IgD-negative memory B cell (primary cell): ENCODE measurements at places on chromosomes 7 and 10. TPM values are rescaled to one million over a fixed set of nuclear protein-coding genes. Genes with fewer than 3 reads are reported as not detected.

Gene CCSER2
- 41.3 TPM for polyA plus RNA-seq

Gene PALD1
- 0.08 TPM for polyA plus RNA-seq

Gene SFXN2
- 6.4 TPM for polyA plus RNA-seq

Gene MCM7
- polyA plus RNA-seq = 33.4 TPM

Gene ATP6V0A4
- polyA plus RNA-seq = not detected

Gene DYDC2
- polyA plus RNA-seq = not detected

Gene TRIM56
- polyA plus RNA-seq = 15.0 TPM

Gene MRC1
- polyA plus RNA-seq = not detected

Gene HTR5A
- polyA plus RNA-seq = not detected

Gene EIF3B
- 84.4 TPM for polyA plus RNA-seq

Gene TSPAN12
- polyA plus RNA-seq = not detected

Gene TDRD1
- polyA plus RNA-seq = not detected

Gene SEMA3D
- polyA plus RNA-seq = not detected

Gene RAPGEF5
- polyA plus RNA-seq = 1.2 TPM

Gene LGI1
- polyA plus RNA-seq = not detected

Gene METTL27
- polyA plus RNA-seq = not detected

Gene DGKI
- not detected for polyA plus RNA-seq

Gene R3HCC1L
- polyA plus RNA-seq = 15.1 TPM

Gene PSD
- polyA plus RNA-seq = 2.8 TPM

Gene EBF3
- not detected for polyA plus RNA-seq

Gene FGFBP3
- 2.2 TPM for polyA plus RNA-seq

Gene TMEM26
- polyA plus RNA-seq = not detected

Gene VPS37D
- polyA plus RNA-seq = 0.39 TPM

Gene CFAP43
- polyA plus RNA-seq = not detected

Gene CRYGN
- not detected for polyA plus RNA-seq

Gene CPA2
- not detected for polyA plus RNA-seq

Gene PSMC2
- 89.1 TPM for polyA plus RNA-seq

Gene TMEM229A
- polyA plus RNA-seq = not detected

Gene MMP21
- not detected for polyA plus RNA-seq

Gene RPP38
- 34.0 TPM for polyA plus RNA-seq

Gene SPDYE2B
- not detected for polyA plus RNA-seq

Gene CCDC146
- 1.0 TPM for polyA plus RNA-seq

Gene FEZF1
- polyA plus RNA-seq = not detected

Gene NANOS1
- polyA plus RNA-seq = not detected

Gene STMP1
- 43.7 TPM for polyA plus RNA-seq

Gene ADCY1
- 0.18 TPM for polyA plus RNA-seq

Gene SFTPA1
- polyA plus RNA-seq = not detected

Gene CYP26A1
- not detected for polyA plus RNA-seq

Gene SNX10
- 112 TPM for polyA plus RNA-seq
